Aorta (tissue), 5 donors: ENCODE measurements at places on chromosomes 1 and 21. TPM values are rescaled to one million over a fixed set of nuclear protein-coding genes. Genes with fewer than 3 reads are reported as not detected.

Gene RXFP4
- total RNA-seq: not detected

Gene KLHDC9
- total RNA-seq: 0.78 TPM

DNA sequence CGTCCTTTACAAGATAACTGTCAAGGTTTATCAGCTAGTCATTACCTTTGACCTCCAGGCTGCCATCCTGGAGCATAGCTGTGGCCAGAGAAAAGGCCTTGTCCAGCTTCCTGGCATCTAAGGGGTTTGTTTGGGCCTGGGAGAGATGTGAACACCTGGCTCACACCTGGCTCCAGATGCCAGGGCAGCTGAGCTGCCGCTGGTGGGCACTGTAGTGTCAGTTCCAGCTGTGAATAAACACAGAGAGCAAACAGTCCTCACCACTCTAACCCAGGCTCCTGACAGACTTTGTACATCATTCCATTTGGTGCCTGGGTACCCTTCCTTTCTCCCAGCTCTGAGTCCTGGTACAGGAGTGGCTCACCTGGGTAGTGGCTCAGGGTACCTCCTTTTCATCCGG lies 14.3 kb upstream of the KCNA10 start:
- DNase-seq: no peak

- DNase-seq: peak; percentile 90
Measured at GRCh38 chr1:22420455-22421053, 31.1 kb upstream of the ZBTB40 start.

DNA sequence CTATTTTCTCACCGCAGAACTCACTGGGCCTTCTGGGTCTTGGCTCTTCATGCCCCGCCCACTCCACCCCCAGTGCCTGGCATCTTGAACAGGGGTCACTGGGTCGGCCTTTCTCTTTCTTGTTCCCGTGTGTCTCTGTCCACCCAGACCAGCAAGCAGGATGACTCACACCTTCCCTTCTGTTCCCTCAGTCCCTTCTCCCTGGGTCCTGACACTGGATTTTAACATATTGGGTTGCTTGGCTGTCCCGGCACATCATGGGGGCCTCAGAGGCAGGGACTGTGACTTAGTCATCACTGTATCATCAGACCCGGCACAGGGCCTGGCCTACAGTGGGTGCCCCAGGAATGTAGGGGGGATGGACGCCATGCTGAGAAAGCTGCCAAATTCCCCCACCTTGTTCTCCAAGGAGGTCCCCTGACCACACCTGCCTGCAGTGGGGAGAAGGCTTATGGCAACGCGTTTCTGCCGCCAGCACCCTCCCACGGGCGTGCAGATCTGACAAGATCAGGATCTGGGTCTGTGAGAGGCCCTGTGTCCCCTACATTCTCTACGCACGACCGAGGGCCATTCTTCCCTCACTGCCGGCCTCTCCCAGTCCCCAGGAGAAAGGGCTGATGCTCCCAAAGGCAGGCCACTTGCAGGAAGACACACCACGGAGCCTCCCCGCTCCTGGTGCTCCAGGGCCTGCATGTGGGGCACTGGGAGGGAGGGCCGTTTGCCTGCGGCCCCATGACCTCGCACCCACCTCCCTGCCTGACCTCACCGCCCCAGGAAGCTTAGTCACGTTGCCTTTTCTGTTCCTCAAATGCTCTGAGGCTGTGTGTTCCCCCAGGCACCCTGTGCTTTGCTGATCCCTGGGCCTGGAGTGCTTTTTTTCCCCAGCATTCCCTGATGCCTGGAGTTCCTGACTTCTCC lies 157.2 kb upstream of the TMEM51 start:
- peak; percentile 61 for DNase-seq

DNA sequence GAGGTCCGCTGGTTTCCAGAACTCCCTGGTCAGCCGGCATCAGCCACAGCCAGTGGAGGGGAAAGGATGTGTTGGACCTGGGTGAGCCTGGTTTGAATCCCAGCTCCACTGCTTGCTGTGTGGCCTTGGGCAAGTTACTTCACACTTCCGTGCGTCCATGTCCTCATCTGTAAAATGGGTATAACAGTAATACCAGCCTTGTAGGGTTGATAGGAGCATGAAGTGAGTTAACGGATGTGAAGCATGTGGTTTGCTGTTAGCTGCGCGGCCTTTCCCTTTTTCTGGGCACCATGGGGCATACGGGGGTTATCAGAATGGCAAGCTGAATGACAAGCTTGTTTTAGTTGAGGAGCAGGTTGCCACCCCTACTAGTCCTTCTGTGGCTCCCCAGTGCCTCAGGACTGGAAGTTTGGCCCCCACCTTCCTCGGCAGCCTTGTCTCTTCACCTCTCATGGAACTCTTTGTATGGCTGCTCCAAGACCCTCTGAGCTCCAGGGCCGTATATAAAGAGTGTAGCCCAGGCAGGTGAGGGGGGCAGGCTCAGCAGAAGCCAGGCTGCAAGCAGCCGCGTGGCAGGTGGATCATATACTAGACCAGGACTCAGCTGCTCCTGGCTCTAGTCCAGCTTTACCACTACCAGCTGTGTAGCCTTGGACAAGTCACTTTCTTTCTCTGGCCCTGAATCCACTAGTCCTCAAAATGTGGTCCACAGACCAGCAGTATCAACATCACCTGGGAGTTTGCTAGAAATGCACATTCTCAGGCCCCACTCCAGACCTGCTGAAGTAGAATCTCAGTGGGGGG lies 95.4 kb downstream of the LACTBL1 start:
- no peak for DNase-seq
